ENCODE measurements at places on chromosomes 6 and 20.

- DNase-seq: no peak
These were observed 73.2 kb downstream of the RSPO3 start for GRCh38 chr6:127191716-127192115.

GRCh38 chr6:49333345-49334125, 129.5 kb downstream of the MMUT start:
- DNase-seq: no peak

DNA sequence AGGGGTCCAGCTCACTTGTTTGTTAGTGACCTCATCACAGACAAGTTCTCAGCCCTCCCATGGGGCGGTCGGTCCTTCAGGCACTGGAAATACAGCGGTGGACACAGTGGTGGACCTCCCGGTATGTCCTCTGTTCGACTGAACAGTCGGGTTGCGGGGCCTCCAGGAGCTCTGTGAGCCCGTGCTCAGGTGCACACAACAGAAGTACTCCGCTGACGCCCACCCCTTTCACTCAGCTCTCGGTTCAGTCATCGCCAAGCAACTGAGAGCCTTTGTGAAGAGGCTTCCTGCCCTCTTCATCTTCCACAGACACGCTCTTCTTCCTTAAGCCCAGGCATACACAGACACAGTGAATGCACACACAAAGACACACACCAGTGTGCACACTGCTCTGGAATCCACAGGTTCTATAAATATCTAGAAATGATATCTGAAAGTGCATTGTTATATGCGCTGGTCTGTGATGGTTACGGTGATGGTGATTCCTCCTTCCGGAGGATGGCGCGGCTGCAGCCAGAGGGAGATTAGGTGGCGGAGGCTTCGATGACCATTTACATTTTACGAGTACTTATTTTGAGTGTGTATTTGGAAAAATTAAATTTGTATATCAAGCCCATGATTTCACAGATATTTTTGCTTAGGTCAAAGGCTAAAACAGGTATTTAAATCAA, 46.8 kb upstream of the BHLHE23 start:
- no peak for DNase-seq

DNA sequence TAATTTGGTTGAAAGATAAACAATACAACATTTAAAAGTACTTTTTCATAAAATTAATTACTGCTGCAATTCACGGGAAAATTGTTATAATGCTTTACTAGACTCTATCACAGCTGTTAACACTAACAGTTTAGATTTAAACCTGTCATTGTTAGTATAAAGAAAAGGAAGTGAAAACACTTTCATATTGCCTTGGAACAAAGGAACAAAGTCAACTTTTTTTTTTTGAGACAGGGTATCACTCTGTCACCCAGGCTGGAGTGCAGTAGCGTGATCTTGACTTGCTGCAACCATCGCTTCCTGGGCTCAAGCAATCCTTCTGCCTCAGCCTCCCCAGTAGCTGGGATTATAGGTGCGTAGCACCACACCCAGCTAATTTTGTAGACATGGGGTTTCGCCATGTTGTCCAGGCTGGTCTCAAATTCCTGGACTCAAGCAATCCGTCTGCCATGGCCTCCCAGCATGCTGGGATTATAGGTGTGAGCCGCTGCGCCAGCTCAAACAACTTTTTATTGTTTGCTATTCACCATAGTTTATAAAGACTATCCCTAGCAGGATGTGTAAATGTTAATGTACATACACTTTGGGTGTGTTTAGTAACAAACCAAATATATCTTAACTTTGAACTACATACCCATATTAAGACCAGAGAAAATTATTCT, 22.1 kb downstream of the SLC35A1 start:
- DNase-seq: peak; percentile 61

Measured in MV-4-11 (cell line).